SW 1271 (cell line): ENCODE measurements at places on chromosomes 6 and 20.

DNA sequence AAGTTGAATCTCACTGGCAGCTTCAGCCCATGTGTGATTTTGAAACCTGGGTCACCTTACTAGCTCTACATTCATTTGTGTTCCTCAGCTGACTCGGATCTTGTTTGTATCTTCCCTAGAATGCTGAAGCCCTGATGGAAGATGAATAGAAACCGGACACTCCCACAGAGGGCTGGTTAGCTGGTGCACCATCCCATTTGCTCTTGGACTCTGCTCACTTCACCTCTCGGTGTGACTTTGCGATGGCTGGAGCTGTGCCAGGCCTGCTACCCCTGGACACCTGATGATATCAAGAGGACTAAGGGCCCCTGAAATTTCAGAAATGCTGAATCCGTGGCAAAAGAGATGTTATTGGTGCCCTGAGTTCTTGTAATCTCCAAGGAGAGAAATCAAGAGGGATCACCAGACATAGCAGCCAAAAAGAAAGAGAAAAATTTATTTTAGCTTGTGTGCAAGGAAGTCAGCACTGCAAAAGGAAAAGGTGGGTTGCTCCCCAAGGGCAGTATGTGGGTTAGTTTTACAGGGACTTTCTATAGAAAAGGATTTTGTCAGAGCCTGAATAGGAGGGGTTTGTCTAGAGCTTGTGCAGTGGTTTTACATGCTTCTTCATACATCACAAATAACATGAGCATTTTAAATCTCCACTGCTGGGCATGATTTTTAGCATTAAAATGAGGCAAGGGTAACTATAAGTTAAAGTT is 426.3 kb upstream of the NOX3 start:
- no peak for DNase-seq

- DNase-seq, result no peak
Measured at GRCh38 chr6:50887112-50887511, 68.4 kb downstream of the TFAP2B start.

DNA sequence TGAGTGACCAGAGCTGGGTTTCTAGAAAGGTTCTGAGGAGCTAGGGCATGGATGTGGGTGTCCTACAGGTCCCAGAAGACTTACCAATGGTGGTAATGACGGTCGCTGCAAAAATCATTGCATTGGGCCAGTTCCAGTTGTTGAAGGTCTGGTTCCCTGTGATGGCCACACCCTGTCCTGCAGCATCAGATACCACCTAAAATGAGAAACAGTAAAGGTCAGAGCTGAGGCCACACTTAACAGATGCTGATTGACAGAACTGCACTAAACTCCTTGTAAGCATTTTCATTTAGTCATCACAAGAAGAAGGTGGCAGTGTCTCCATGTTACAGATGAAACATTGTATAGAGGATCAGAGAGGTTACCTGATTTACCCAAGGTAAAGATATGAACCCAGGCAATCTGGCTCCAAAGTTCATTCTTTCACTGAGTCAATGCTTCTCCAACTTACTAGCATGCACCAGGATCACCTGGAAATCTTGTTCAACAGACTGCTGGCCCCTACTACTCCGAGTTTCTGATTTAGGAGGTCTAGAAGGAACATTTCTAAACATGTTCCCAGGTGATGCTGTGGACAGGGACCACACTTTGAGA is 33.4 kb downstream of the KCNK5 start:
- no peak for DNase-seq

DNA sequence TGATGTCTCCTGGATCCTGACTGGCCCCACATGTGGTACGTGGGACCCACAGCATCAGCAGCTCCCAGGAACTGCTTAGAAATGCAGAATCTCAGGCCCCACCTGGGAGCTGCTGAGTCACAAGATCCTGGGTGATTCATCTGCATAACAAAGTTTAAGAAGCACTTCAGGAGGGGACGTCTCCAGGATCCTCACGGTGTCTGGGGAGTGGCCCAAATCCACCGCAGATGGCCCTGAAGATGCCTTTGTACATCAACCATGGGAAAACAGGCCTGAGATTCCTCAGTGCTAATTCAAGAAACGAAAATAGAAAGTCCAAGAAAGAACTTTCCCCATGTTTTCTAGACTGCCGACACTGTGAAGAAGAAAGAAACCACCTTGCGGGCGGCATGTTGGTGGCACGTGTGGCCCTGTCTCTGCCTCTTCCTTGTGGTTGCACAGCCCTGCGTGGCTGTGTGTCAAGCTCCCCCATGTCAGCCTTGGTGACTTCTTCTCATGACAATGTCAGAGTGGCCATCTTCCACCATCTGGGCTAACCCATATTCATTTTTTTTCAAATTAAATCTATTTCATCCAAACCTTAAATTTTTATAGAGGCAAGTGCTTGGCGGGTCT is 26.1 kb downstream of the RRBP1 start:
- no peak for DNase-seq

DNA sequence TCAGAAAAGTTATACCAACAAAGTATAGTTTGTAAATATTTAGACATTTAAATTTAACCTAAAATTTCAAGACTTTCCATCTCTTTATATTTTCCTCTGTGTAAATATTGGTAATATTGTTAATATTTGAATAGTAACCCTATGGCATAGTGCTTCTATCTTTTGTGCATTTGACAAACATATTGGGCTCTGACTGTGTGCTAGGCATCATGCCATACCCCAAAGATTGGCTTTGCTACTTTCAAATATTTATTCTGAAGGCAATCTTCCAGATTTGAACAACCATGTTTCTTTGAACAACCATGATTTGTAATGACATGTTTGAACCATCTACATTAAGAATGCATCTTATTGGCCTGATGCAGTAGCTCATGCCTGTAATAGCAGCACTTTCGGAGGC is 15.5 kb upstream of the PRDM1 start:
- DNase-seq, result no peak

- DNase-seq, result no peak
Measured at GRCh38 chr20:56940466-56940865, 311.4 kb downstream of the TFAP2C start.

DNA sequence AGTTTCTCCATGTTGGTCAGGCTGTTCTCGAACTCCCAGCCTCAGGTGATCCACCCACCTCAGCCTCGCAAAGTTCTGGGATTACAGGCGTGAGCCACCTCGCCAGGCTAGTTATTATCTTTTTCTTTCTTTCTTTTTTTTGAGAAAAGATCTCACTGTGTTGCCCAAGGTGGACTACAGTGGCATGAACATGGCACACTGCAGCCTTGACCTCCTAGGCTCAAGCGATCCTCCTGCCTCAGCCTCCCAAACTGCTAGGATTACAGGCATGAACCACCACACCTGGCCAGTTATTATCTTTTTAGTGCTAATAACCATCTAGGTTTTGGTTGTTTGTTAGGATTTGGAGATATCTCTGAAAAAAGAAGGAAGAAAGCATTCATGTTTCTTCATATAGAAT is 35.8 kb upstream of the ZNF217 start:
- DNase-seq, result no peak

DNA sequence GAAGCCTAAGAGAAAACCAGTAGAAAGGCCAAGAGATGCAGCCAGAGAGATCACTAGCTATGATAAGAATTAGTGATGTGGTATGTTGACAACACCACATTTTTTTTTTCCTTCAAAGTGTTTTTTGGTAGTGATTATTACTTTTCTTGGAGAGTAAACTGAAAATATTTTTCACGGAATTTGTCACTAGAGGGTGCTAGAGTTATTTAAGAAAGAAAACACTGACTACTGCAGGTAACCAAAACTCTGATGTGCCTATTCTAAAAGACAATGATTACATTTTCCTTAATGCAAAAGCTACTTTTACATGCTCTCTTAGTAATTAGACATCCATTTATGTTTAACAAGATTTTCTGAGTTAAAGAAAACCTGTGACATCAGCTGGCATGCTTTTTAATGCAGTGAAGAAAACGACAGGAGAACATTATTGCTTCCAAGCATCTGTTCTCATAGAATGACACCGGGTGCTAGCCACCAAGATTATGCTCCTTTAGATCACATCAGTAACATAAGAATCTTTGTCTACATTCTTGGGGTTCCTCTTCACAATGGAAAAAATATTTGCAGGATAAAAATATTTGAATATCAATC is 28.8 kb downstream of the RWDD2A start:
- DNase-seq, result peak; percentile 36

DNA sequence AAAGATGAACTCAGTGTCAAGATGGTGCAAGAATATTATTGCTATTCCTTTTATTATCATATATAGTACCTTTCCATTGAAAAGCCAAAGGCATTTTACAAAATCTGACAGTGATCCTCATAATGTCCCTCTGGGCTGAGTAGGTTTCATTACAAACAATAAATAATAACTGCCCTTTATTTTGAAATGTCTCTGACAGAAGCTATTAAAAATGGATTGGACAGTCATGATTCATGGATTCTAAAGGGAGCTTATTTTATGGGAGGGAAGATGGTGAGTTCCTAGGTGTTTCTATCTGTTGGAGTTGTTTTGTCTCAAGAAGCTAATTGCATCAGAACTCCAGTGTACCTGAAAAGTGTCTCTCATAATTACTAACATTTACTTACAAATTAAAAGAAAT is 30.4 kb upstream of the HDAC2 start:
- no peak for DNase-seq

DNA sequence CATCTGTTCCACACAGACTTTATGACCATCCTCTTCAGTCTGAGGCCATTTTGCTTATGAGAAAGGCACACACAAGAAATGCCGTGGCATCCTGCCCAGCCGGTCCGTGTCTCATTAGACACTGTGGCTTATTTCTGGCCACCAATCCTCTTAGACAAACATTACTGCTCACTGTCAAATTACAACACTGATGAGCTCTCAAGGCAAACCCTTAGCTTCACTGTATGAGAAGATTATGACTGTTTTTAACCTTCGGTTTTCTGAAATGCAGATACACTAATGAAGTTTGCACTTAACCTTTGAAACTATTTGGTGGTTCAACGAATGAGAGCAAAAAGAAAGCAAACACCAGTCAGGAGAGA is 50.5 kb upstream of the DST start:
- peak; percentile 16 for DNase-seq

GRCh38 chr6:142874676-142875075 is 70.3 kb downstream of the HIVEP2 start:
- no peak for DNase-seq

- no peak for DNase-seq
Measured at GRCh38 chr6:29938746-29939508, 3.4 kb upstream of the HLA-A start.

GRCh38 chr6:95530176-95530819 is 47.0 kb upstream of the MANEA start:
- DNase-seq, result no peak

- no peak for DNase-seq
Measured at GRCh38 chr6:137801352-137802114, 65.5 kb upstream of the TNFAIP3 start.

DNA sequence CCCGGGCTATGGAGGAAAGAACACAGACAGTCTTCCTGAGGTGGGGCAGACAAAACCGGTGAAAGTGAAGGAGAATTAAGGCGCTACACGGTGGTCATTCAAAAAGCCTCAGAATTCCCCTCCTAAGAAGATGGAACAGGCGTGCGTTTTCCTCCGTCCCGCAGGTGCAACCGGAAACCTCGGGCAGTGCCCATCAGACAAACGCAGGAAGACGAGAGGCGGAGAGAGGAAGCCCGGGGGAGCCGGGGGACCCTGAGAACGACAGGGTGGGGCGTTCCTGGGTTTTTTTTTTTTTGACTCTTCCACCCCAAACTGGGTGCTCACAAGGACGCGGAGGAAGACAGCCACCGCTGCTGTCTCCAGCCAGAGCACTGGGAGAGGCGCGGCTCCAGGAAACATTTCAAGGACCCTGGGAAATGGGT is 25.4 kb downstream of the TTLL2 start:
- no peak for DNase-seq

- no peak for DNase-seq
Measured at GRCh38 chr6:5199283-5199682, 61.5 kb downstream of the LYRM4 start.

DNA sequence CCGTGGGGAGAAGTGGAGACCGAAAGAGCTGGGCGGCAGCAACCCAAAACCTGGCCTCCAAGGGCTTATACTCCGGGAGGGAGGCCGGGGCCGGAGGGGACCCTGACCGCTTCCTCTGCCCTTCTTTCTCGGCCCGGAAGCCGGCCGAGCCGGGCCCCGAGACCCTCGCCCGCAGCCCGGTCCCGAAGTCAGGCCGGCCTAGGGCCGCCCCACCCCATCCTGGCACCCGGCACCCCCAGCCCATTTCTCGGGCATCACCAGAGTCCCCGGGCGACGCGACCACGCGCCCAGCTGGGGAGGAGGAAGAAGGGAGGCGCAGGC is 572 bp upstream of the ZDHHC14 start:
- DNase-seq, result no peak

DNA sequence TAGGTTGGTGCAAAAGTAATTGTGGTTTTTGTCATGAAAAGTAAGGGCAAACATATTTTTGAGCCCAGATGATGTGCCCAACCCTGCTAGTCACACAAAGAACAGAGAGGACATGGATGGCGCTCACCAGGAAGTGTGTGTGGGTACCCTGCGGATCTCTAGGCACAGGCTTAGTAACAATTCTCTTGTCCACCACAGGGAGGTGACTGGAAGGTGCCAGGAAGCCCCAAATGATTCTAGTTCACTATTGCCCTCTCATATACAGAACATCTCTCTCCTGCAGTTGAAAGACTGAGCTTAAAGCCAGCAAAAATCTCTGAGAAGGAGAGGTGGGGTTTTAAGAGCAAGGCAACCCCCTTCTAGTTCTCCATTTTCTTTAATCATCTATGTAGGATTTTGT is 272.1 kb upstream of the TAB2 start:
- DNase-seq, result no peak

DNA sequence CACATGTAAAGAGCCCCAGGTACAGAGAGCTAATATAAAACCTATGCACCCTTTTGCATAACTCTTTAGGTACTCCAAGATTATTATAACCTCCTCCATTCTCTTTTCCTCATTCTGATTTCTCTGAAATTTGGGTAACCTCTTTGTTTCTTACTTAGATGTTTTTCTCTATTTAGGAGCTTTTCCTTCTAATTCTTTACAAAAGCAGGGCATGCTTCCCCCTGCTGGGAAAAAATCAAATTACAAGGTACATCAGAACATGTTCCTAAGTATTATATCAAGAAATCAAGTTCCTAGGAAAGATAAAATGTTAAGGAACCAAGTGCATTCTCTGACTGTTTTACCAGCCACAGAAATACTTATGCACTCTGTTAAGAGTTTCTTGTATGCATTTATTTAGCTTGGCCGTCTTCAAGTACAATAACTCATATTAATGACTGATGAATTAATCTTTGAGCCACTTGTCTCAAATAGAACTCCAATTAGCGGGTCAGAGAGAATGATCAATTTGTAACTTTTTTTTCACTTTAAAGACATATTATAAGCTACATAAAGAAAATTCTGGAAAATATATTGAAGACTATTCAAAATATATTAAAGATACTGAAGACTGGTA is 2.1 kb downstream of the KHDRBS2 start:
- no peak for DNase-seq

- no peak for DNase-seq
Measured at GRCh38 chr6:46048646-46049297, 33.1 kb upstream of the CLIC5 start.

DNA sequence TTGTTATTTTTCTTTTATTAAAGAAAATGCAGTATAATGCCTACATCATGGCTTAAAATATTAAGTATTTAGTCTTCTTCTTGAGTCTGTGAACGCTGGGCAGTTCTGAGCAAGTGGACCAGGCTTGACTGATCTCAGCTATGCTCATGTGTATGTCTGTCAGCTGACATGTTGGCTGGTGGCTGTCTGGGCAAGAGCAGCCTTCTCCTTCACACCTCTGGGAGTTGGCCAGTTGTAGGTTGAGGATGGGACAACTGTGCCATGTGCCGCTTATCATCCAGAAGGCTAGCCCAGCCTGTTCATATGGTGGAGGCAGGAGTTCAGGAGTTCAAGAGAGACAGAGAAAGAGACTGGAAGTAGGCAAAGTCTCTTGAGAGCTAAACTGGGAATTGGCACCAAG is 175.9 kb downstream of the PLCB4 start:
- no peak for DNase-seq

GRCh38 chr6:44096612-44097011 is 30.6 kb downstream of the MRPL14 start:
- DNase-seq, result peak; percentile 40
